ENCODE measurements at places on chromosomes 2 and 18.
A peak's percentile ranks its signal among the peaks of the same experiment; 100 is the strongest.

DNA sequence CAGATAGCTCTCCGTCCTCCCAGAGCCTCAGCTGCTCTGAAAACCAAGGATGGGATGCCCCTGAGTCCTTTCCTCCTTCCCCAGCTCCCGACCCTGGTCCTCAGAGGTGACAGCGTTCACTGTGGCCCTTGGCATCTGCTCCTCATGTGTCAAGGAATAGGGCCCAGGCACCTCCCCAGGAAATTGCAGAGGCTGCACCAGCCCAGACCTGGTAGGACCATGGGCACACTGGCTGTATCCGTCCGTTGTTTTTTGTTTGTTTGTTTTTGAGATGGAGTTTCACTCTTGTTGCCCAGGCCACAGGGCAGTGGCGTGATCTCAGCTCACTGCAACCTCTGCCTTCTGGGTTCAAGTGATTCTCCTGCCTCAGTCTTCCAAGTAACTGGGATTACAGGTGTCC lies 37.5 kb upstream of the SLC66A3 start:
- no peak for DNase-seq

GRCh38 chr2:184793176-184793575 lies 194.8 kb downstream of the ZNF804A start:
- no peak for DNase-seq

- no peak for DNase-seq
Observed at GRCh38 chr2:143823296-143823695, 694.1 kb downstream of the ARHGAP15 start.

- no peak for DNase-seq
Observed at GRCh38 chr2:77470096-77470495, 52.1 kb downstream of the LRRTM4 start.

GRCh38 chr2:230798769-230799399 lies 65.9 kb upstream of the ITM2C start:
- DNase-seq = no peak

DNA sequence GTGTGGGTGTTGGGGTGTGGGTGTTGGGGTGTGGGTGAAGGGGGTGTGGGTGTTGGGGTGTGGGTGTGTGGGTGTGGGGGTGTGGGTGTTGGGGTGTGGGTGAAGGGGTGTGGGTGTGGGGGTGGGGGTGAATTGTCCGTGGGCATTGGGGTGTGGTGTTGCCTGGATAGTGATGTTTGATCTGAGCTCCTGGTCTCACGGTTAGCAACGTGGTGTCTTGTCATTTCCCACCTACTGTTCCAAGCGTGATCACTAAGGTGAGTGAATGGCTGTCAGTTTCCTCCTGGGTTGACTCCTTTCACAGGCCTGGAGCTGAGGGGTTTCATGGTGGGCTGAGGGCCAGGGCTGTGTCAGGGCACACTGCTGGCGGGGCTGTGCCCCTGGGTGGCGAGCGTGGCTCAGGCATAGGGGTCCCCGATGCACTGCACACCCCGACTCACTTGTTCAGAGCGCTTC lies 27.2 kb downstream of the RTP5 start:
- no peak for DNase-seq

DNA sequence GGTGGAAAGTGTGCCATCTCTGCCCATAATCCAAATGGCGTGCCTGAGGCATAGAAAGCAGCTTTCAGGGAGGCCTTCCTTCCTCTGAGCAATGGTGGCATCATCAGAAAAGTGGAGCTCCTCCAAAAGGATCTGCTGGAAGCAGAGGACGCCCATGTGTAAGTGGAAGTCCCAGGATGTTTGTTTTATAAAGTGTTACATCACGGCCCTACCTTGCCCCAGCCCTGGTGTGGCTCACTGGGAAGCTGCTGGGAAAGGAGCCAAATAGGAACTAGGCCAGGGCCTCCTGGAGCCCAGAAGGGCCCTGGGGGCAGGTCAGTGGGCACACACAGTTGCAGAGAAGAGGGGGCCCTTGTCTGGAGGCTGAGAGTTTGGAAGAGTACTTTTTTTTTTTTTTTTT lies 4.2 kb upstream of the ODC1 start:
- DNase-seq = no peak

DNA sequence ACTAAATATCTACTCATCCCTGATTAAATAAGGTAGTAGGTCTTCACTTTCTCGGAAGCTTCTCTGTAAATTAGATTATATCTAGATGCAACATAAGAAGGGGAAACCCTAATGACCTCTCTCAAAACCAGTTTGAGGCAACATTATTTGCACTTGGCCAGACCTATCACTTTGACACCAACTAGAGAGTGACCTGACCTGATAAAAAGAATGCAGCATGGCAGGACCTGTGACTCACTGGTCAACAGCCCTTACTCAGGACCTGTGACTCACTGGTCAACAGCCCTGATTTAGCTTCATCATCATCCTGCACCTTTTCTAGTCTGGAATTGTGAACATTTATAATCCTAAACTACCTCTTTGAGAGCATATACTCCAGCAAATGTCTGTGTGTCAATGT lies 1957.7 kb upstream of the CELF4 start:
- no peak for DNase-seq

GRCh38 chr2:44218771-44219170 lies 50.1 kb downstream of the PPM1B start:
- no peak for DNase-seq

DNA sequence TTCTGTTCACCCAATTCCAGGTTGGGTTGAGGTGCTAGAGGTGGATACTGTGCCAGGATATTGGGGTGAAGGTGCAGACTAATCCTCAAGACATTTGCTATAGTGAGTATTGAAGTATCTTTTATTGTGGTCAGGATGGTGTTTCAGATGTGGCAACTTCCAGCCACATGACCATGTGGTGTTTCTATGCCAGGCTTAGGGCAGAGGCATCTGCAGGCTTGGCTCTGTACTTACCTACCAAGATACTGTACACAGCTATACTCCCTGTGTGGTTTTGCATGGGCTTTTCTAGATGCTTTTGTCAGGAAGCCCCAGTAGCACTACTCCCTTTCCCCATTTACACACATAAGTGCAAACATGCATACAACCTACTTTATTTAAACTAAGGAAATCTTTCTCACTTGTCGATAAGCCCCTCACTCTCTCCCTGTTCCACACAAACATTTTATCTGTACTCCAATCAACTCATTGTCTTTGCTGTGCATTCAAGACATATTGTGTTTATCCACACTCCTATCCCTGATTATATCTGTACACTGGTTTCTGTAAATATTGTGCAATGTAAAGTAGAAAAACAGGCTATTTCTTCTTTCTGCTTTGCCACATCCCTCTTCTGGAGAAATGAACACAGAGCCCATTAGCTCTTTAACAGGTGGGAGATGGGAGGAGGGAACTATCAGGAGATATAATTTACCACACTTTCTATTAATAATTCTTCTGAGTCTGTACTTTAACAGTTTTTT lies 12.3 kb downstream of the ARL6IP6 start:
- peak; percentile 32 for DNase-seq

DNA sequence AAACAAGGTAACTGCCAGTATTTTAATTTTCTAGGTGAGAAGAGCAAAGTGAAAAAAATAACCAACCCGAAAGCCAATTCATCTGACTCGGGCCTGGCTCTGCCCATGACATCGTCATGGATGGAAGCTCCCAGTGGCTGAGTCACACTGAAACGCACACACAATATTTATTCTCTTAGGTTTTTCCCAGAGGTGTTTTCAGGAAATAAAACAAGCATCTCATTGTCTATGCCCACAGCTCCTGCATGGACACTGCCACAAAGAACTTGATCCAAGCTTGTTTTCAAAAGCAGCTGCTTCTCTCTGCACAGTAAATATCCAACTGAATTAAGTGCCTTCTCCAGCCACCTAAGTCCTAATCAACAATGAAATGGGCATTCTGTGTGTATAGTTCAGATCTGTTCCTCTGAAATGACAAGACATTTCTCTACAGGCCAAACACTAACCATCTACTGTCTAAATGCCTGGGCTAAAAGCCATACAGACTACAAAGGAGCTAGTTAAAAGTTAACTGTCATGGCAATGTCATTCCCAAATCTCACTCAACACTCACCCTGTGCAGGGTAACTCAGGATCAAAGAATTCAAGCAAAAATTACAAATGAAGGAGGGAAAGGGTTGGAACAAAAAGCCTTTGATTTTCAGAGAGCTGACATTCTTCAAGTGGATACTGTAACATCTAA lies 62.9 kb downstream of the RPL31 start:
- DNase-seq = no peak

DNA sequence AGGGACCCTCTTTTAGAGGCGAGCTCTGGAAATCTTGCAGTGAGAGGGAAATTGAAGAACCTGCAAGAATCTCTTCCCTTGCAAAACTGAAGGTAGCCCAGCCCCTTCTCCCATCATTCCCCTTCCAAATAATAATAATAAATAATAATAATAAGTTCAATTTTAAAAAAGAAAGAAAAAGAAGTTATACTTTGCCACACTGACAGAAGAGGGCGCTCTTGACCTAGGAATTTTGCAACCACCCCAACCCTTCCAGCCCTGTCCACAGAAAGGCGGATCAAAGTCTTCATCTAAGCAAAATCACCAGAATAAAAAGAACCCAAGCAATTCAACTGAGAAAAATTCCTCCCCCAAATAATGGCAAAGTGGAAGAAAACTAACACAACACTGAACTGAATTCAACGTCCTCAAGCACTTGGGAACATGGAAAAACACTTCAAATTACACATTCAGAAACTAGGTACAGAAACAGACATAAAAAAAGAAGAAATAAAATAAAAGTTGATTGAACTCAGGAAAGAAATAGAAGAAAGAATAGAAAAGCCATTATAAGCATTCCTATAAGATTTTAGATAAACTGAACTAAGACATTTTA lies 98.9 kb upstream of the GLS start:
- DNase-seq = peak; percentile 50

GRCh38 chr2:64105670-64106461 lies 38.4 kb downstream of the PELI1 start:
- no peak for DNase-seq

- DNase-seq = peak; percentile 29
Observed at GRCh38 chr2:100606726-100607343, 44.0 kb downstream of the PDCL3 start.
